Astrocyte (in vitro differentiated cells and primary cell): ENCODE measurements at places on chromosomes 5 and 9. TPM values are rescaled to one million over a fixed set of nuclear protein-coding genes. Genes with fewer than 3 reads are reported as not detected.
A peak's percentile ranks its signal among the peaks of the same experiment; 100 is the strongest.

The C1QTNF3 gene
- total RNA-seq = 0.58 and 0.95 TPM in 2 replicates

The PTGS1 gene
- 0.23 and 0.41 TPM in 2 replicates for total RNA-seq

- no peaks in the 10 kb centered on the region for H3K4me1 ChIP-seq
- no peaks in the 10 kb centered on the region for H3K27me3 ChIP-seq
- H3K4me3 ChIP-seq = no peak overlapping the region
- no peak overlapping the region for H3K27ac ChIP-seq
- H3K36me3 ChIP-seq = no peaks in the 10 kb centered on the region
Measured at GRCh38 chr5:137381555-137381954, 117.6 kb downstream of the SPOCK1 start.

The CAMK2A gene
- total RNA-seq = 1.2 and 1.6 TPM in 2 replicates

- no peaks in the 10 kb centered on the region for H3K4me1 ChIP-seq
- peaks cover 5% of the 10 kb centered on the region for H3K36me3 ChIP-seq
- no peaks in the 10 kb centered on the region for H3K27me3 ChIP-seq
- H3K27ac ChIP-seq = no peak overlapping the region
- DNase-seq = no peak
Measured at GRCh38 chr5:80141147-80141671, 106.1 kb downstream of the THBS4 start.

GRCh38 chr9:94010980-94011533 lies 55.9 kb upstream of the BARX1 start:
- H3K36me3 ChIP-seq = no peaks in the 10 kb centered on the region
- peaks cover 7% of the 10 kb centered on the region for H3K27me3 ChIP-seq
- no peak overlapping the region for H3K27ac ChIP-seq

GRCh38 chr9:131679261-131680020 lies 60.4 kb downstream of the RAPGEF1 start:
- H3K4me3 ChIP-seq = no peak overlapping the region
- no peaks in the 10 kb centered on the region for H3K27me3 ChIP-seq
- no peaks in the 10 kb centered on the region for H3K36me3 ChIP-seq
- no peak for DNase-seq
- H3K4me1 ChIP-seq = peaks cover 43% of the 10 kb centered on the region

- no peaks in the 10 kb centered on the region for H3K4me1 ChIP-seq
- no peak overlapping the region for H3K27ac ChIP-seq
- H3K4me3 ChIP-seq = no peak overlapping the region
- H3K27me3 ChIP-seq = no peaks in the 10 kb centered on the region
- no peak for DNase-seq
- H3K36me3 ChIP-seq = no peaks in the 10 kb centered on the region
Measured at GRCh38 chr5:164998590-164998989, 1493.2 kb downstream of the MAT2B start.

- H3K27ac ChIP-seq = peak overlapping the region; percentile 99
- peak; percentile 85 for DNase-seq
- peaks cover 90% of the 10 kb centered on the region for H3K4me1 ChIP-seq
- H3K36me3 ChIP-seq = no peaks in the 10 kb centered on the region
- H3K4me3 ChIP-seq = peak overlapping the region; percentile 62
- H3K27me3 ChIP-seq = no peaks in the 10 kb centered on the region
Measured at GRCh38 chr5:150641006-150641570, 628 bp downstream of the SYNPO start.

- H3K27me3 ChIP-seq = no peaks in the 10 kb centered on the region
- no peak overlapping the region for H3K4me3 ChIP-seq
- H3K36me3 ChIP-seq = no peaks in the 10 kb centered on the region
- H3K27ac ChIP-seq = no peak overlapping the region
- no peak for DNase-seq
Measured at GRCh38 chr5:179257176-179257682, 88.0 kb downstream of the ADAMTS2 start.

DNA sequence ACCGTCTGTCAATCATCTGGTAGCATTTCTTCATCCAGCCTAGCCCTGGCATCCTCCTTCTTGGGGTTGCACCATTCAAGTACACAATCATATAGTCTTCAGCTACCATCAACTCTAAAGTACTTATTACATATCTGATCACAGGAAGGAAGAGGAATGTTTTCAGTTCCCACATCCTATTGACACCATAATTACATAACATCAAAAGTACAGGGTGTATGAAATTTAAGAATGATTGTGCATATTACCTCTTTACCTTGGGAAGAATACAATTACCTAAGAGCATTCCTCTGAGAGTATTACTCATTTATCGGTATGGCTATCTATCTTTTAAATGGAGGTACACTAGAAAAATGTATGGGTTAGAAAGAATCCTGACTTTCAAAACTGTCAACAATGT lies 126.8 kb upstream of the PCA3 start:
- H3K4me3 ChIP-seq = no peak overlapping the region
- no peaks in the 10 kb centered on the region for H3K4me1 ChIP-seq
- no peaks in the 10 kb centered on the region for H3K27me3 ChIP-seq
- no peaks in the 10 kb centered on the region for H3K36me3 ChIP-seq
- DNase-seq = no peak

The RASA1 gene
- total RNA-seq = 62.8 and 64.1 TPM in 2 replicates

The SLC6A18 gene
- total RNA-seq = not detected in 2 replicates

- no peak overlapping the region for H3K27ac ChIP-seq
- H3K4me3 ChIP-seq = no peak overlapping the region
- no peak for DNase-seq
- peaks cover 5% of the 10 kb centered on the region for H3K4me1 ChIP-seq
- no peaks in the 10 kb centered on the region for H3K27me3 ChIP-seq
Measured at GRCh38 chr9:127168756-127169574, 46.5 kb upstream of the ANGPTL2 start.

GRCh38 chr5:11468334-11469039 lies 435.8 kb downstream of the CTNND2 start:
- H3K36me3 ChIP-seq = no peaks in the 10 kb centered on the region
- peaks cover 20% of the 10 kb centered on the region for H3K4me1 ChIP-seq
